ENCODE measurements at places on chromosomes 4 and X.
A peak's percentile ranks its signal among the peaks of the same experiment; 100 is the strongest.

DNA sequence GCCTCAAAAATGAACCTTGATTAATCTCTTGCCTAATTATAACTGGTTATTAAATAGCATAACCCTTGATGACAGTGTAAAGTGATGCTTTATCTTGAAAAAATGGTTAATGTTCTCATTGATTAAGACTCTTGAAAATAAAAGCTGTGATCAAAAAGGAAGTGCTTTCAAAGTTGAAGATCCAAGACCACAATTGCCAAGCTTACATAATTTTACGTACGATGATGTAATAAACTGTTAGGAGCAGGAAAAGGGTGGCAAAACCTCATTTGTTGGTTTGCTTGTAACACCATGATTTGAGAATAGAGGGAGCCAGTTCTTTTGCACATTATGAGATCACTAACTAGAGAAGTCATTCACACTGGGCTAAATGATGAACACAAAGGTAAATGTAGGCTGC lies 322.2 kb downstream of the ADGRL3 start:
- no peak for DNase-seq

GRCh38 chrX:12910423-12911121 lies 4.2 kb downstream of the TLR8 start:
- no peak for DNase-seq

- no peak for DNase-seq
These were observed 19.4 kb upstream of the SERTM2 start for GRCh38 chrX:111492085-111492484.

GRCh38 chr4:149897783-149898182 lies 82.1 kb upstream of the IQCM start:
- DNase-seq: no peak

DNA sequence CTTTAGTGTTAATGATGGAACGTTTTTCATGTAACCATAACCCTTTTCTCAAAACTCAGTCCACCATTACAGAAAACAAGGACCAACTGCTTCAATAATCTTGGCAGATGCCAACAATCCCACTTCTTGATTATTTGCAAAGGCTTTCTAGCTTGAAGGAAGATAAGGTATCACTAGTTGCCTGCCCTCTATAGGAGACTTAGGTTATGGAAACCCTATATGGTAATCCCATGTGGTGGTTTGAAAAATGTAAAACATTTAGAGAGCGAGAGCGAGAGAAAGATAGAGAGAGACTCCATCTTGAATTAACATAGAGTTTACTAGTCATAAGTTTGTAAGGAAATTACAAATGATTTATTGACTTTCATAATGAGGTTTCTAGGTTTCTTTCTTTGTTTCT lies 1627.5 kb upstream of the TENM3 start:
- DNase-seq: no peak

GRCh38 chr4:63919636-63920365 lies 489.4 kb downstream of the TECRL start:
- no peak for DNase-seq

DNA sequence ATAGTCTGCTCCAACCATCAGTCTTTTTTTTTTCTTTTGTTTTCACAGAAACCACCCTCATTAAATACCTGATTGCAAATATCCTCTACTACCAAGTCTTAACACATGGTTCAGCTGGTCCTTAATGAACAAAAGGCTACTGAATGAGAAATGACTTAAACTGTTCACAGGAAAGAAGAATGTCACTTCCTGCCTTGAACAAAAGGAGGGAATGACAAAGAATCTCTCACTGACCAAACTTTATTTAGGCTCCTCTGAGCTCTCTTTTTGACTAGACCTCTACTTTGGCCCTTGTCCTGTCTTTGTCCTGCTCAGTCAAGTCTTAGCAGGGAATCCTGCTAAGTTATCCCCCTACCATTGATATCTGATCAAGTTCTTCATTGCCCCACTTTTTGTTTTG lies 31.8 kb upstream of the GJB1 start:
- DNase-seq: no peak

DNA sequence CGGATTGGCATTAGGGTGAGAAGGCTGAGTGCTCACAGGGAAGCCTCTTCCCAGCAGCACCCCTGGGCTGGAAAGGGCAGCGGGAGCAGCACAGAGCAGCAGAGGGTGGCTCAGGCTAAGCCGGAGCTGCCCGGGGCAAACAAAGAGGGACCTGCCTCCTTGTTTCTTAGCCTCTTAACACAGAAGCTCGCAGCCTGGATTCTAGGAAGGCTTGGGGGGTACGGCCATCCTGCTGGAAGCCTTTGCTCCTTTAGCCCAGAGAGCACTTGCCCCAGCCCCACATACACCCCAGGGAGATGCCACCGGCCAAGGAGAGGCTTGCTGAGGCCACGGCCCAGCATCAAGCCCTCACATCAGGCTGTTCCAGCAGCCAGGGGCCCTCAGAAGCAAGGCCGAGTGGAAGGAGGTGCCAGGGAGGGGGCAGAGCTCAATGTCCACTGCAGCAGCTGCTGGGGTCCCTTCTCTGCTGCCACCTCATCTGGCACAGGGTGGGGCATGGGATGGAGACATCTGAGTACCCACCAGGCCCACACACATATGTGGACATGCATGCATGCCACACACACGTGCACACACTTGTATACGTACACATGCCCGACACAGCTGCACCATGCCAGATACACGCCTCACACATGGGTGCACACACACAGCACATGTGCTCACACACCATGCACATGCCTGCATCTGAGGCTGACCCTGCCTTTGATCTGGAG lies 20.3 kb upstream of the SPON2 start:
- no peak for DNase-seq

DNA sequence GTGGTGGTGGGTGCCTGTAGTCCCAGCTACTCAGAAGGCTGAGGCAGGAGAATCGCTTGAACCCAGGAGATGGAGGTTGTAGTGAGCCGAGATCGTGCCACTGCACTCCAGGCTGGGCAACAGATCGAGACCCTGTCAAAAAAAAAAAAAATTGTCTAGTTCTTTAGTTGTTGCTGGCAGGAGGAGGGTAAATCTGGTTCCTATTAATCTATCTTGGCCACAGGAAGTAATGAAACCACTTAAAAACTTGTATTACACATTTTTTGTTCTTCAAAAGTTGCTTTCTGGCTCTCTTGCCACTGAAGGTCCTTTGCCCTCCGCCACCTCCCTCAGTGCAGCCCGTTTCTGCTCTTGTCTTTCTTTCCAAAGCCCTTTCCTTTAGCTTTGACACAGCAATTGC lies 102.9 kb upstream of the ARSJ start:
- no peak for DNase-seq

- DNase-seq: peak; percentile 61
These were observed 52.4 kb upstream of the TMEM33 start for GRCh38 chr4:41882625-41883347.

DNA sequence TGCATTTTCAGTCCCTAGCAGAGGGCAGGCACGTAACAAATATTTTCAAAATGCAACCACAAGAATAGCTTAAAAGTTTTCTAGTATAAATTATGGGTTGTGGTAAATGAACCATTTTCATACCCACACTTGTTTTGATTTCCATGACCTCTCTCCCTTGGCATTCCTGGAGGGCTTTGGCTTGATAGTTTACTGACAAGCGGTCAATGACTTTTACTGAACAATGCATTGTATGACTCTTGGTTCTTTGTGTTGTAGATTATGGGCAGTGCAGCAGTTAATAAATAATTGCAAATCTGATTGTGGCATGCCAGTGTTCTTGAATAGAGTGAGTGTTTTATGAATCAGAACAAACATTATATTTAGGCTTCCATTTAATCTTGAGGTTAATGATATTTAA lies 285.2 kb upstream of the ARX start:
- DNase-seq: no peak

GRCh38 chrX:8738588-8739189 lies 6.8 kb upstream of the ANOS1 start:
- DNase-seq: no peak

- no peak for DNase-seq
These were observed 3.3 kb downstream of the MYL5 start for GRCh38 chr4:677431-678293.

DNA sequence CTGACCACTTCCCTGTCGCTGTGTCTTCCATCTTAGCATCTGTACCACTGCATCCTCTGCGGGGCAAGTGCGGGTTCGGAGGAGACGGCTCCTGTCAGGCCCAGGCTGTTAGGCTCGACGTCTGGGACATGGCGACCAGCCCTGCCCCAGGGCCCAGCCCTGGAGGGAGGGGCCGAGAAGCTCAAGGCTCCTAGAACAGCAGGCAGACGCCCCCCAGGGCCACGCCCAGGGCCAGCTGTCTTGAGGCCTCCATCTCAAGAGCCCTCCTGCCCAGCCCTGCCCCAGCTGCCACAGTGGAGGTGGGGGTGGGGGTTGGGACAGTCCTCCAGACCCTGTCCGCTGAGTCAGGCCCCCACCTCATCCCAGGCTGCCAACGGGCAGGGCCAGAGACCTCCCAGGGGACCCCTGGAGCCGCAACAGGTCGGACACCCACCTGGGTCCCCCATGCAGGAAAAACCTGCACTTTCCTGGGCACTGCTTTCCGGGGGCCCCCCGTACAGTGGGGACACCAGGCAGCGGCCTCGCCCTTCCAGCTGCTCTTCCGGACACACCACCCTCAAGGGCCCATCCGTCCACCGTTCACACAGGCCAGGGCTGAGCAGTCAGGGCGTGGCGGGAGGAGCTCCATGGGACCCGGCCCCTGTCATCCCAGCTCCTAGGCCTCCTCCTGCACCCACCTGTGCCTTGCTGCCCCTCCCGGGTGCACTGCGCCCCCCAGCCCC lies 83.1 kb downstream of the FAM53A start:
- no peak for DNase-seq

- no peak for DNase-seq
These were observed 9.0 kb downstream of the UBE2K start for GRCh38 chr4:39706741-39707511.

DNA sequence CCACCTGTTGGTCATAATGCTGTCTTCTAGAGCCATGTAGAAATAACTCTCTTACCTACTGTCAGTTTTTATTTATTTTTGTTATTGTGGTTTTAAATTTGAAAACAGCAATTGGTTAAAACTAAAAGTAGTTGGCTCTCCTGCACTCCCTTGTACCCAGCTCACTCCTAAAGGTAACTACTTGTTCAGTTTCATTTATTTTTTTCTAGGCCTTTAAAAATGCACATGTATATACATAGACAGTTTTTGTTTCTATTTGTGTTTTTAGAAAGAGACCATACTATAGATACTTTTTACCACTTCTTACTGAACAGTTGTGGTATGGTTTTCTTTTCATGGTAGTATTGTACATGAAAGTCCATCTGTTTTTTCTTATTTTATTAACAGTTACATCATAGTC lies 16.8 kb downstream of the SMAD1 start:
- DNase-seq: no peak

DNA sequence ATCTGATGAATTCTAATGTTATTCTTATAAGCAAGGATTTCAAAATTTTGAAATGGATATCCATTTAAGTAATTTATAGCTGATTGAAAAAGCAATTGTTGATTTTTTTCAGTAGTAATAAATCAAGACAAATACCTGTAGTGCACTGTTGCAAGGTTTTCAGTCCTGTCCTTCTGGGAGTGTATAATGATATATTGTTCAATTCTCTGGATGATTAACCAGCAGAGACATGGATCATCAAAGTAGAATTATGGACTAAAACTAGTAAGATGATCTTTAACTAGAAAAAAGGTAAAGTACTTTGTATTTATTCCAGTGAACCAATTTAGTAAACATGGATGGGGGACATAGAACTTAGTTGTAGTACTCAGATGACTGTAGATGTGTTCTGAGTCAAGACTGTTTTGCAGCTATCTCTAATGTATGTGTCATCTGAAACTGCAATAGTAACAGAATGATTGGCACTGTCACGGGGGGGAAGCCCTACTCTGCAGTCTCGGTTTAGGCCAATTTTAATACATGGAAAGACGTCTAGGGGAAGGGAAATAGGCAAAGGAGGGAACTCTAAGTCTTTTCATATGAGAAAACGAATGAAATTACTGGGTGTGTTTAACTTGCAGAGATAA lies 121.9 kb downstream of the GLRA3 start:
- DNase-seq: no peak
